Activated T-cell treated with anti-CD3 and anti-CD28 coated beads, Interleukin-2, amount 50 U/mL, for 72 hours (primary cell): ENCODE measurements at places on chromosomes 13 and 19. TPM values are rescaled to one million over a fixed set of nuclear protein-coding genes. Genes with fewer than 3 reads are reported as not detected.

- DNase-seq, result no peak
These were observed 54.1 kb upstream of the ADGRE1 start for GRCh38 chr19:6833166-6833790.

- DNase-seq, result no peak
These were observed 14.2 kb downstream of the NDUFA11 start for GRCh38 chr19:5889288-5889971.

DNA sequence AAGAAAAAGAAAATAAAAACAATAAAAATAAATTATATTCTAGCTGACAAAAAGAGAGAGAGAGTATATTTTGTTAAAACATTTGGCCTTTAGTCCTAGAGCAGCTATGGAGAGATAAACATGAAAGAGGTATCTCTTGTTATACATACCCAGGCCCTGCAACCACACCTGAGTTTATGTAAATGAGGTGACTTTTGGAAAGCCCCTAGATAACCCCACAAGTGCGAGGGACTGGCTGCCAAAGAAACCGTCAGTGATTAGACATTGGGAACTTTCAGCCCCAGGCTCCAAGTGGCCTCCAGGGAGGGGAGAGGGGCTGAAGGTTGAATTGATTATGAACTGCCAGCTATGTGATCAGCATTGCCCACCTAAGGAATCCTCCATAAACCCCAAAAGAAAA lies 2.1 kb upstream of the NLRP7 start:
- DNase-seq, result no peak

- DNase-seq, result no peak
These were observed 8.3 kb upstream of the PNMA8B start for GRCh38 chr19:46503848-46504453.

- DNase-seq, result no peak
These were observed 4.8 kb downstream of the GYS1 start for GRCh38 chr19:48988286-48988685.

LGALS14 gene
- total RNA-seq, result 9.5 TPM
